Uterus (tissue), 4 donors: ENCODE measurements at places on chromosomes 2 and 18. TPM values are rescaled to one million over a fixed set of nuclear protein-coding genes. Genes with fewer than 3 reads are reported as not detected.
A peak's percentile ranks its signal among the peaks of the same experiment; 100 is the strongest.

DNA sequence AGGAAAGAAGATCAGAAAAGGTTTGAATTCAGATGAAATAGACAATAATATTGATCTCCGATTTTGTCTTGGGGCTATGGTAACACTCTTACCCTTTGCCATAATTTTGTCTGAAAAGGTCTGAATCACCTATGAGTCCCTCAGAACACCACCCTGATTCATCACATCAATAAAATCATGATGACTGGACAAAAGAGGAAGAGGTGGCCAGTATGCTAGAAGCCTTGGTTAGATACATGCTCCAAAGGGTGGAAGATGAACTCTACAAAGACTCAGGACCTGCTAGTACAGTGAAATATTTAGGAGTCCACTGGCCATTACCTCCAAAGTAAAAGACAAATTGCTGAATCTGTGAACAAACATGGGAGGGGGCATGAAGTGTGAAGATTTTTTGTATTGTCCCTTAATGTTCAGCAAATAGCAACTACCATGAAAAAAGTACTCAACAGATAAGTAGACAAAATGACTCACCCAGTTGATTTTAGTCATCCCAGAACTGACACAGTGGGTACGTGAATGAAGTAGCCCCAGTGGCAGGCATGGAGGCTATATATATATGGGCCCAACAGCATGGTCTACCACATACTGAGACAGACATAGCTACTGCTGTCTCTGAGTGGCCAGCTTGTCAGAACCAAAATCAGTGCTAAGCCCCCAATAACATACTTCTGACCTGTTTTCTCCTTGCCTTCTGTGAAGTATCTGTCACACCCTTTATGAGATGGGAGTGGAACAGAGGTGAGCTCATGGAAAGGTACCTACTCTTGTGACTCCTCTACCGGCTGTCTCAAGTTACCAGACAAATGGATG, 36.5 kb upstream of the GLS start:
- H3K36me3 ChIP-seq = no peaks in the 10 kb centered on the region
- H3K27me3 ChIP-seq = no peaks in the 10 kb centered on the region
- no peak overlapping the region for H3K4me3 ChIP-seq
- H3K27ac ChIP-seq = no peak overlapping the region
- no peak for DNase-seq

GRCh38 chr2:9998916-9999654, 44.3 kb upstream of the KLF11 start:
- H3K4me3 ChIP-seq = no peak overlapping the region
- DNase-seq = no peak
- no peaks in the 10 kb centered on the region for H3K36me3 ChIP-seq
- H3K4me1 ChIP-seq = no peaks in the 10 kb centered on the region

- H3K4me3 ChIP-seq = no peak overlapping the region
- H3K36me3 ChIP-seq = no peaks in the 10 kb centered on the region
- no peaks in the 10 kb centered on the region for H3K4me1 ChIP-seq
- no peak for DNase-seq
- no peaks in the 10 kb centered on the region for H3K27me3 ChIP-seq
These were observed 330.6 kb upstream of the SKOR2 start for GRCh38 chr18:47582093-47582492.

Gene CRYGD
- not detected for total RNA-seq

DNA sequence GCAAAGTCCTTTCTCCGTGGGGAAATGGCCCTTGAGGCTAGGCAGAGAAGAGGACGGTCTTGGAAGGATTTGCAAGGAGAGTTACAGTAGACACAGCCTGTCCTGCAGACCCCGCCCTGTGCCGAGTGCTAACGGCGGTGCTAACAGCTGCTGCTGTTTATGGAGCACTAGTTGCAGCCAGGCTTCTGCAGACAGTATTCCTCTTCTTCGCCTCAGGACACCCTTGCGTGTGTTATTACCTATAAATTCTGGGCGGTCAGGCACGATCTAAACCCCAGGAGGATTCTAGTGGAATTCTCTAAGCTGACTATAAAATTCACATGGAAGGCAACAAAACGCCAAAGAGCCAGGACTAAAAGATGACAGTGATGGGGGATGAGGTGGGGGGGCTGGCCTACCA, 139.8 kb downstream of the GLI2 start:
- peaks cover 6% of the 10 kb centered on the region for H3K4me1 ChIP-seq
- H3K36me3 ChIP-seq = no peaks in the 10 kb centered on the region
- DNase-seq = no peak
- no peak overlapping the region for H3K27ac ChIP-seq

DNA sequence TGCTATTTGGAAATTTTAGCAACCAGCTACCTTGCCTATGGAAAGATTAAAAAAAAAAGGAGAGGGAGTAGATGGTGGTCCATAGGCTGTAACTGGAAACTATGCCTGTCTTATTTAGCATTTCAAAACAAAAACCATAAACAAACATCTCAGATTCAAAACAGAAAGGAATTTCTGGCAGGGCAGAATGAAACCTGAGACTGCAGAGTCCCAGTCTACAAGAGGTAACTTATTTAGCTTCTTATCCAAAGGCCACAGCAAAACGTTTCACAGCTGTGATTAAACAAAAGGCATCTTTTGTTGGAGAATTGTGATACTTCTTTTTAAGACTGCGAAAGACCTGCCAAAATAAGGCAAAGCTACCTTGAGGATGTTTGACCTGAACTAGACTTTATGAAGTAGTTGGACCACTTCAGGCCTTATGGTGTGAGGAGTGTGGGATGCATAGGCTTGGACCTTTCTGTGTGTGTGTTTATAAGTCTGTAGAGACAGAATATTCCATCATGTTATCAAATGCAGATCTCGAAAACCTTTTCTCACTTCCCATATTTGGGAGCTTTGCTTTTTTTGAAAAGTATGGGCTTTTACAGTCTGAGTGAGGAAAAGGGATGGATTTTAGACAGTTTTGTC, 11.0 kb downstream of the CRIM1 start:
- H3K36me3 ChIP-seq = no peaks in the 10 kb centered on the region
- H3K4me1 ChIP-seq = no peaks in the 10 kb centered on the region
- DNase-seq = no peak
- H3K4me3 ChIP-seq = no peak overlapping the region

Gene SPP2
- not detected for total RNA-seq

Gene LYG2
- not detected for total RNA-seq

Gene TDRD15
- 0.28 TPM for total RNA-seq

GRCh38 chr18:25423267-25423666, 71.3 kb upstream of the ZNF521 start:
- H3K4me1 ChIP-seq = no peaks in the 10 kb centered on the region
- H3K27ac ChIP-seq = no peak overlapping the region
- no peak for DNase-seq
- H3K4me3 ChIP-seq = no peak overlapping the region
- H3K27me3 ChIP-seq = no peaks in the 10 kb centered on the region
- no peaks in the 10 kb centered on the region for H3K36me3 ChIP-seq

DNA sequence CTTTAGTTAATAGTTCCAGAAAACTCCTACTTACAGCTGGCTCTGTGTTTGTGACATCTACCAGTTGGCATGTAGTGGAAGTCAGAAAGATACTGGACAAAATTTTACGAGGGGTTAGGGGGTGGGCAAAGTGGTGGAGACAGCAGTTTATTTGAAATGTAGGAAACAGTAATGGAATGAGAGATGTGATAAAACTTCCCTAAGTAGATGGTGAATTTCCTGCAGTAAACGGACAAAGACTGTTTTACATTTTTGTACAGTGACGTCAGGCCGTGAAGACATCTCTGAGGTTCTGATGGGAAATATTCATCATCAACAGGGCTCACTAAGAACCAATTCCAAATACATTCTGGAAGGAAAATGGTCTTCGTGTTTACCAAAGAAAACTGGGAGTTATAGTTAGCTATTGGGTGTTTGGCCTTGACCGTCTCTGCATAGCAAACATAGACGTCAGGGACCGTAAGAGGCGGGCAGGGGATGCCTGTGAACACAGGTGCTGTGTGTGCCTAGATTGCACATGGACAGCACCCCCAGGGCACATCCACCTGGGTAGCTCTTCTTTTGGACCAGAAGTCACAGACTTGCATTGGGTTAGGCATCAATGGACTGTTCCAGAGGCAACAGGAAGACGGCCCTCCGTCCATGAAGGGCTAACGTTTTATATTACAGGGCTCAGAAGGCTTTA, 131.5 kb downstream of the ZNF516 start:
- no peaks in the 10 kb centered on the region for H3K27me3 ChIP-seq
- H3K4me1 ChIP-seq = no peaks in the 10 kb centered on the region
- H3K27ac ChIP-seq = peak overlapping the region; percentile 77
- H3K4me3 ChIP-seq = no peak overlapping the region

Gene ITGB6
- total RNA-seq = 0.59 TPM

- H3K27ac ChIP-seq = no peak overlapping the region
- no peaks in the 10 kb centered on the region for H3K27me3 ChIP-seq
- H3K4me3 ChIP-seq = no peak overlapping the region
- no peak for DNase-seq
- no peaks in the 10 kb centered on the region for H3K36me3 ChIP-seq
These were observed 23.7 kb downstream of the KCNF1 start for GRCh38 chr2:10935366-10935918.

- H3K27me3 ChIP-seq = no peaks in the 10 kb centered on the region
- H3K27ac ChIP-seq = peak overlapping the region; percentile 76
- H3K36me3 ChIP-seq = no peaks in the 10 kb centered on the region
- DNase-seq = no peak
- no peak overlapping the region for H3K4me3 ChIP-seq
These were observed 110.3 kb upstream of the PKDCC start for GRCh38 chr2:41937464-41937906.

GRCh38 chr2:34892766-34893165, 1293.7 kb upstream of the FAM98A start:
- DNase-seq = no peak
- H3K4me1 ChIP-seq = no peaks in the 10 kb centered on the region
- no peak overlapping the region for H3K27ac ChIP-seq
- no peaks in the 10 kb centered on the region for H3K36me3 ChIP-seq
- H3K4me3 ChIP-seq = no peak overlapping the region
- H3K27me3 ChIP-seq = no peaks in the 10 kb centered on the region

DNA sequence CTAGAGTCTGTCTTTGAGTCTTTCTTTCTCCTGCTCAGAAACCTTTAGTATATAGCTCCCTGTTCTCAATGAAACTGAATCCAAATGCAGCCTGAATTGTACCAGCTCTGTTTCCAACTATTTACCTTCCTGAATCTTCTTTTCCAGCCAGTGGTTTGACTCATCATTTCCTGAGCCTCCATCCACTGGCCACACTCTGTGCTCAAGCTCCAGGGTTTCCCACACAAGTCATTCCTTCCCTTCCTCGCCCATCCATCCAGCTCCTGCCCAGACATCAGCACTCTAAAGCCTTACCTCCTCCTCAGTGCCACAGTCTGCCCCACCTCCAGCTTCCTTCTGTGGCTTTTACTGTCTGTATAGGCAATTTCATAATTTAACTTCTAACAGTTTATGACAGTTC, 233.6 kb upstream of the RASGRP3 start:
- no peaks in the 10 kb centered on the region for H3K4me1 ChIP-seq
- H3K27ac ChIP-seq = peak overlapping the region; percentile 11
- no peak overlapping the region for H3K4me3 ChIP-seq
- H3K36me3 ChIP-seq = no peaks in the 10 kb centered on the region
- no peaks in the 10 kb centered on the region for H3K27me3 ChIP-seq

- no peaks in the 10 kb centered on the region for H3K27me3 ChIP-seq
- H3K27ac ChIP-seq = peak overlapping the region; percentile 29
- no peak overlapping the region for H3K4me3 ChIP-seq
- H3K4me1 ChIP-seq = no peaks in the 10 kb centered on the region
- no peaks in the 10 kb centered on the region for H3K36me3 ChIP-seq
- no peak for DNase-seq
These were observed 57.2 kb downstream of the LBH start for GRCh38 chr2:30288561-30288960.

DNA sequence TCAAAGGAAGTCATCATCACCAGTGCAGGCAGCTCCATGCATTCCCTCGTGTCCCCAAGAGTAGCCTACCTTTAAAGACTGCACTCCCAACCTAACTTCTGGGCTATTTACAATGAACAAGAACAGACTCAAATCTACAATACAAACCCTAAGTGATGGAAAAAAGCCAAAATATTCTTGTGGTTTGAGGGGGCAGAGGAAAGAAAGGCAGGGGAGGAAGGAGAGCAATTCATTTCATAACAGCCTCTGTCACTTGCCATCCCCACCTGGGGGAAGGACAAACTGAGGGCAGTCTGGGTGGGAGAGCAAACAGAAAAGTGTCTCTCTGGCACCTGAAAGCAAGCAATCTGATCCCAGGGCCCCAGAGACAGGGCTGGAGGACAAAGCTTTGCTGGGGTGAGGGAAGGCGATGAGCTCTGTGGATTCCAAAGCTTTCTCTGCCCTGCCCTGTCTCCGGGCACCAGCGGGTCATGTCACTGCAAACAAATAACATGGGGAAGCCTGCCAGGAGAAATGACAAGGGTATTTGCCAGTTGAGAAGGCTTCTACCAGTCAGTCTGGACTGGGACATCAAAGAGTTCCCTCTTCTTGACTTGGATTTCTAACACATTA, 528.0 kb upstream of the TNP1 start:
- no peaks in the 10 kb centered on the region for H3K4me1 ChIP-seq
- no peaks in the 10 kb centered on the region for H3K36me3 ChIP-seq
- no peak for DNase-seq
- H3K27ac ChIP-seq = no peak overlapping the region
- H3K27me3 ChIP-seq = no peaks in the 10 kb centered on the region

DNA sequence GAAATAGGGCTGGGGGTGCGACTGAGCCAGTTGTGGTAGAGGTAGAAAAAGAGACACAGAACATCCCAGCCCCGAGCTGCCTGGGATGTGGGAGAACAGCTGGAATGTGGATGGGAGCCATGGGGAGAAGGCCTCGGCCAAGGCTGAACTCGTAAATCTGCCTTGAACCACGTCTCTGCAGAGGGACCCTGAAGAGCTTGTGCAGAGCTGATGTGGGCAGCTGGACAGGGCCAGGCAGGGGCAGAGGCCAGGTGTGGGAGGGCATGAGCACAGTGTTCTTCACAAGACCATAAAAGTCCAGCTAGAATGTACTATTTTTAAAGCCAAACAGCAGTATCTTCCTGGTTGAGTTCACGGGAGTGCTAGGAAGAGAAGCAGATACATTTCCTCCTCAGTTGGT, 5.7 kb downstream of the TCF23 start:
- peak; percentile 94 for DNase-seq
- peak overlapping the region; percentile 92 for H3K27ac ChIP-seq
- no peak overlapping the region for H3K4me3 ChIP-seq
- H3K4me1 ChIP-seq = peaks cover 4% of the 10 kb centered on the region

Gene OBSL1
- total RNA-seq = 128 TPM

DNA sequence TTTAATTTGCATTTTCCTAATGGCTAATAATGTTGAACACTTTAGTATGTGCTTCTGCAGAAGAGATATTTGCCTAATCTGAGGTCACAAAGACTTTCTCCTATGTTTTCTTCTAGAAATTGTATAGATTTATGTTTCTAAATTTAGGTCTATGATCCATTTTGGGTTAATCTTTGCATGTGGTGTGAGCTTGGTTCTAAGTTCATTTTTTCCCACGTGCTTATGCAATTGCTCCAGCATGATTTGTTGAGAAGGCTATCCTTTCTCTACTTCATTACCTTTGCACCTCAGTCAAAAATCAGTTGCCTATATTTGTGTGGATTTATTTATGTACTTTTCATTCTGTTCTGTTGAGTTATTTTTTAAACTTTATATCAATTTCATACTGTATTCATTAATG, 15.0 kb upstream of the RNF103 start:
- H3K27ac ChIP-seq = no peak overlapping the region
- H3K4me1 ChIP-seq = no peaks in the 10 kb centered on the region
- no peaks in the 10 kb centered on the region for H3K27me3 ChIP-seq
- no peaks in the 10 kb centered on the region for H3K36me3 ChIP-seq
- DNase-seq = no peak

Gene CD8B2
- total RNA-seq = not detected
